ENCODE measurements at places on chromosomes 5 and 9. TPM values are rescaled to one million over a fixed set of nuclear protein-coding genes. Genes with fewer than 3 reads are reported as not detected.

DNA sequence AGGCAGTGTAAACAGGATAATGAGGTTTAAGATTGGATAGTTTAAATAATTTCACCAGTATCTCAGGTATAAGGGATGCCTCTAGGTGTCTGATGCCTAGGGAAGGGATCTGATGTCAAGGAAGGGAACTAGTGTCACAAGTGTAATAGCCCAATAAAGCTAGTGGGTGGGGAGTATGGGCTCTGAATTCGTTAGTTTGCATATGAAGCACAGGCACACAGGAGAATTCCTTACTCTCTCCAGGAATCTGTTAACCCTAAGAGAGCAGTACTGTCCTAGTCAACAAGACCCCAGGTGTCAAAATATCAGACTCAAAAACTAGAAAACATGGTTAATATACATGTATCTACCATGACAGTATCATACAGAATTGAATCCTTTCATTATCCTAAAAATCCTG lies 352.5 kb upstream of the CYLC2 start:
- DNase-seq = no peak

DNA sequence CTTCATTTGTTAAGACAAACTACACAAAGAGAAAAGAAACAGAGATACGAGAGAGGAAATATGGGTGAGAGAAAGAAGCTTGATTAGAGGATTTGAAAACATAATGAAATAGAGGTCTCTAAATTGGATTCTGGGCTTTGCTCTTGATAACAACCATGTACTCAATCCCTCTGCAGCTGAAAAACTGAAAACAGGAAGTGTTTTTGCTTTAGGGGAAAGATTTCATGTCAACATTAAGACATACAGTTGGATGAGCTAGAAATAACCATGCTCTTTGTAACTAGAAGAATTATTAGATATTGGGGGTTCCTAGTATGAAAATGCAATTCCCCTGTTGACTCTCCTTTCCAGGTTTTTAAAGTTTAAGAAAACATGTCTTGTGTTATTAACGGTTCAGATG lies 21.9 kb downstream of the CRHBP start:
- no peak for DNase-seq

DNA sequence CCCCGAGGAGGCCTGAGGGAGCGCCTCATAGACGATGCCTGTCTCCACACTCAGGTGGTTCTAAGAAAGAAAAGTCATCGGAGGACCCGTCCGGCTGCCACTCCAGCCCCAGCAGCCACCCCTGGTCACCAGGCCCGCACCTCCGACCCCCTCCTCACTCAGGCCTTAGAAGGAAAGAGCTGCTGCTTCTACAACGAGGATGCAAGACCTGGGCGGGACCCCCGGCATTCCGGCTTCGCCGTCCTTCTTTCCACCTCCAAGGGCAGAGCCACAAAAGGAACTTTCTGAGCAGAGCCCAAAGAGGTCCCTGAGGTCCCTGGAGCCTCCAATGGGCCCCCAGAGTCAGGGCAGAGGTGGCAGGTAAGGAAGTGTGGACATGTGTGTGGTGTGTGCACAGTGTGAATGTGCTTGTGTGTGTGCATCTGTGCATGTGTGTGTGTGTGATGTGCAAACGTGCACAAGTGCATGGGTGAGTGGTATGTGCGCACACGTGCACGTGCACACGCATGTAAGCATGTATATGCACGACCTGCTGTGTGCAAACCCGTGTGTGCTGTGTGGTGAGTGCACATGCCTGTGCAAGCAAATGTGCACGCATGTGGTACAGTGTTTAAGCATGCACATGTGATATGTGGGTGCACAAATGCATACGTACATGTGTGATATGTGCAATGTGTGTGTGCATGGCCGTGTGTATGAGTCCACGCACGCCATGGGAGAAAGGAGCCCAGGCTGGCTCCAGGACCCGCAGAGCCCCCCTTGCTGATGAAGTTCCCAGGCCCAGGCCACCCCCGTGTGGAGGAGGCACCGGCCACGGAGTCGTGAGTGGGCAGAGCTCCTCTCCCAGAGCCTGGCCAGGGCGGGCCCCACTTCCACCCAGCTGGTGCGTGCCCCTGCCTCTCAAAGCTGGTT lies 27.7 kb upstream of the TMEM250 start:
- no peak for DNase-seq

DNA sequence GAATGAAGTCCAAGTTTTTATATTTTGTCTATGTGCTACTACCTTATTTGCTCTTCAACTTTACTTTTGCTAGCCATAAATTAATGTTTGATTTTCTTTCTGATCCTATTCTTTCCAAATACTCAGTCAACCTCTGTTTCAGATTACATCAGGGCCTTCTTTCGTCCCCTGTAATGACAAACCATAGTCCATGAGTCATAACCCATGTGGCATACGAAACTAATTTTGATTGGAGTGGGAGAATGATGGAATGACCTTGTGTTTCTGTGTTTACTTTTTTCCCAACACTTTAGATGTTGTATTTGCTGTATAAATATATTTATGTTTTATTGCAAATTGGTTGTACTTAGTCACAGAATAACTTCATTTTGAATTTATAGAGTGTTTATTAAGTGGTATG lies 1043.1 kb downstream of the DTWD2 start:
- no peak for DNase-seq

Gene MYOT
- not detected for total RNA-seq

Gene DMGDH
- total RNA-seq = 0.40 TPM

Gene LEAP2
- under 0.01 TPM for total RNA-seq
